ENCODE measurements at places on chromosomes 1 and 21.

GRCh38 chr1:9770298-9770697 lies 53.5 kb downstream of the CLSTN1 start:
- no peak for DNase-seq

GRCh38 chr1:30965924-30966599 lies 57.5 kb upstream of the SDC3 start:
- no peak for DNase-seq

GRCh38 chr1:202565890-202566602 lies 144.2 kb downstream of the SYT2 start:
- no peak for DNase-seq

DNA sequence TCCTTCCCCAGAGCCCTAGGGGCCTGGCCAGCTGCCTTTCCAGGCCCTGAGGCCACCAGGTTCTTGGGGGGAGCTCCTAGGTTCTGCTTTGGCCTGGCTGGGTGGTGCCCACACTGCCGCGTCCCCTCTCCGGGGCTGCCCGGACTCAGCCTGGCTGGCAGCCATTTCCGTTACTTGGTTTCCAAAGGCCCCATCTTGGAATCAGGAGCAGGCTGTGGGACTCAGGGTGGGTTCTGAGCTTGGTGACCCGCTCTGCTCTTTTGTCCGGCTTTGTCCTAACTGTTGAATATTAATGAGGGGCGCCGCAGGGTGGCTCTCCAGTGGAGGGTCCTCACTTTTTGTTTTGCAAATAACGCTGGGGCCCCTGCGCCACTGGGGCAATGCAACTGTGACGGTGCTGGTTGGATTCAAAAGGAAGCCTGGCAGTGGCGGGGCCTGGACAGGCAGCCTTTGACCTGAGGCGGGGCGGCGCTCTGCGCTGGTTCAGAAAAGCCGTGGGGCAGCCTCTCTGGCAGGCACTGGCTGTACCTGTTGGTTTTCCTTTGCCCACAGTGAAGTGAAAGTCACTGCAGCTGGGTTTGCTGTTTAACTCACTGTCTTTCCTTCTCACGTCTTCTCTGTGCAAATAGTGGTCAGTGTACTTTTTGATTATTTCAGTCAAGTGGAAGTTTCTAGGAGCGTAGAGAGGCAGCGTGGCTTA lies 20.2 kb downstream of the SKI start:
- no peak for DNase-seq

- DNase-seq, result no peak
These were observed 24.0 kb upstream of the SLC30A10 start for GRCh38 chr1:219952361-219952760.
